A549 treated with GW870086 at 1 μM for 4 hours (cell line): ENCODE measurements at places on chromosomes 5 and 9. TPM values are rescaled to one million over a fixed set of nuclear protein-coding genes. Genes with fewer than 3 reads are reported as not detected.

Gene CDH6
- total RNA-seq, result 0.10 to 0.22 TPM (median 0.16 TPM) in 4 of 5 replicates, not detected in the other

Gene HAPLN1
- not detected in 5 replicates for total RNA-seq

Gene TTC39B
- 1.00 to 1.7 TPM (median 1.6 TPM) in 5 replicates for total RNA-seq

Gene PCDHA13
- total RNA-seq, result 0.07 to 0.17 TPM (median 0.10 TPM) in 5 replicates

Gene GCNT4
- 0.29 to 0.37 TPM (median 0.31 TPM) in 5 replicates for total RNA-seq

Gene CNTLN
- total RNA-seq, result 4.4 to 5.9 TPM (median 5.7 TPM) in 5 replicates

Gene ENTREP1
- total RNA-seq, result 0.41 to 0.75 TPM (median 0.58 TPM) in 5 replicates

Gene NRG2
- 1.4 to 2.2 TPM (median 1.6 TPM) in 5 replicates for total RNA-seq

Gene PAEP
- total RNA-seq, result 0.41 to 0.47 TPM (median 0.45 TPM) in 4 of 5 replicates, not detected in the other

Gene EIF4E1B
- not detected in 5 replicates for total RNA-seq
